Ureter (tissue), 1 donor: ENCODE measurements at places on chromosomes 1 and 21.

GRCh38 chr1:175857756-175858155 lies 114.4 kb upstream of the TNR start:
- no peak for DNase-seq

DNA sequence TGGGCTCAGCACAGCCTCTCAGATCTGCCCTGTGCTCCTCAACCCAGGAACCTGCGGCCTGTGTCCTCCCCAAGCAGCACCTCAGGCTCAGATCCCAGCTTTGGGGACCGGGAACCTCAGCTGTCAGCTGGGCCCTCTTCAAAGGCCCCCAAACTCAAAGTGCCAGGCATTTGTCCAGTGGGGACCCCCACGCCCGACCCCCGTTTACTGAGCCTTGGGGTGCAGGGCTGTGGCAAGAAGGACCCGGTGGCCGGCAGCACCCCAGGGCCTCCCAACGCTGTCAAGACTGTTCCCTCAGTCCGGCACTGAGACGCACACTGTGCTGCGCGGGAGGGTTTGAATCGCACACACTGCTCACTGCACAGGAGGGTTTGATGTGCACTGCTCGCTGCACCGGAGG lies 35.0 kb downstream of the MORN1 start:
- DNase-seq, result no peak

GRCh38 chr1:70043804-70044203 lies 161.6 kb downstream of the LRRC40 start:
- DNase-seq, result no peak

- peak; percentile 17 for DNase-seq
Observed at GRCh38 chr1:33177996-33178540, 3.8 kb downstream of the TRIM62 start.

DNA sequence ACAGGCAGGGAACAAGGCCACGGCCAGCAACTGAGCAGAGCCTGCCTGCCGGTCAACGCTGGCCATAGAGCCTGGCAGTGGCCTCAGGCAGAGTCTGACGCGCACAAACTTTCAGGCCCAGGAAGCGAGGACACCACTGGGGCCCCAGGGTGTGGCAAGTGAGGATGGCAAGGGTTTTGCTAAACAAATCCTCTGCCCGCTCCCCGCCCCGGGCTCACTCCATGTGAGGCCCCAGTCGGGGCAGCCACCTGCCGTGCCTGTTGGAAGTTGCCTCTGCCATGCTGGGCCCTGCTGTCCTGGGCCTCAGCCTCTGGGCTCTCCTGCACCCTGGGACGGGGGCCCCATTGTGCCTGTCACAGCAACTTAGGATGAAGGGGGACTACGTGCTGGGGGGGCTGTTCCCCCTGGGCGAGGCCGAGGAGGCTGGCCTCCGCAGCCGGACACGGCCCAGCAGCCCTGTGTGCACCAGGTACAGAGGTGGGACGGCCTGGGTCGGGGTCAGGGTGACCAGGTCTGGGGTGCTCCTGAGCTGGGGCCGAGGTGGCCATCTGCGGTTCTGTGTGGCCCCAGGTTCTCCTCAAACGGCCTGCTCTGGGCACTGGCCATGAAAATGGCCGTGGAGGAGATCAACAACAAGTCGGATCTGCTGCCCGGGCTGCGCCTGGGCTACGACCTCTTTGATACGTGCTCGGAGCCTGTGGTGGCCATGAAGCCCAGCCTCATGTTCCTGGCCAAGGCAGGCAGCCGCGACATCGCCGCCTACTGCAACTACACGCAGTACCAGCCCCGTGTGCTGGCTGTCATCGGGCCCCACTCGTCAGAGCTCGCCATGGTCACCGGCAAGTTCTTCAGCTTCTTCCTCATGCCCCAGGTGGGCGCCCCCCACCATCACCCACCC lies at the start of gene TAS1R3:
Gene TAS1R3, plus strand, starts transcription at position 213 of the 898 bp plus-strand sequence. Its CDS starts 66 bp downstream, at position 279.
- DNase-seq, result no peak

DNA sequence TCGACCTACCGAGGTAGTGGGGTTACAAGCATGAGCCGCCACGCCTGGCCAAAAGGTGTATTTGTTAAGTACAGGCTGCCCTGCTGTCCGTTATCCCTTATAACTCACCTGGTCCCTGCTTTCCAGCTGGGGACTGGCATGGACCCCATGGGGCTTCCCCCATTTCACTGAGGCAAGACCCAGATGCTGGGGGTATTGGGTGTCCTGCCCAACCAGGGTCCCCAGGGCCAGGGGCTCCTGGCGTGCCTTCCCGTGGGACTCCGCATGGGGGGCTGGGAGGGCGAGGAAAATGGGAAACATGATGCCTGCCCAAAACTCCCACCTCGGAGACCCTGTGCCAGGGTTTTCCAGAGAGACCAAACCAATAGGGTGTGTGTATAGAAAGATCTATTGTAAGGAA lies 64.4 kb downstream of the FAAP20 start:
- no peak for DNase-seq

GRCh38 chr1:185369786-185370185 lies 52.7 kb upstream of the IVNS1ABP start:
- DNase-seq, result no peak

DNA sequence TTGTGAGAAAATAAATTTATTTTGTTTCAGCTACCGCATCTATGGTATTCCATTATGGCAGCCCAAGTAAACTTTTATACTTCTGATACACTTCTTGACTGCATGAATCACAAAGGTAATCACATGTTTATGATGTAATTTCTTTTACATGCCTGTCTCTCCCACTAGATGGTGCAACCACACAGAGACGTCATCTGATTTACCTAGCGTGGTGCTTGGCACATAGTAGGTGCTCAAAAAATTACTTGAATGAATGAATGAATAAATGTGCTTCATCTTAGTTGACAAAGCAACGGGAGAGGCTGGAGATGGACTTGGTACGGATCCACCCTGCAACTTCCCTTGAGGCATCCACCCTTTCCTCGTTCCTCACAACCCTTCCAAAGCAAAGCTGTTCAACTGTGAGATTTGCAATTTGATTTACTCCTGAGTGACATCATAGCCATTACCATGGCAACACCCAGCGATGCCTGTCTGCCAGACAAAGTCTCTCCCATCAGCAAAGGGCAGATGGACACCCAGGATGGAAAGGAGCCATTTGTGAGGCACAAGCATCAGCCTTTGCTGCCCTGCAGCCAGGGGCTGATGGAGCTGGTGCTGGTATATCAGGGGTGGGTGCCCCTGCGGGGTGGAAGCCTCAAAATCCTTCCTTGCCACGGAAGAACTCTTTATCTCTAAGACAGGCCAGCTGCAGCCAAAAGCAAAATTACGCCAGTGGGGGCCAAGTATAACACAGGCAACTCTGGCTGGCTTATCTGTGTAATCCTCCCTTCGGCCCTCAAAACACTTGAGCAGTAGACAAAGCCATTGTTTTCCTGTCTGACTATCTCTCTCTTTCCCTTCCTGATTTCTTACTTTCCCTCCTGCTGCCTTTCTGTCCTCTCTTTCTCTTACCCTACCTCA lies 18.9 kb upstream of the VWA5B1 start:
- no peak for DNase-seq

GRCh38 chr1:203461717-203462116 lies 13.9 kb upstream of the PRELP start:
- no peak for DNase-seq

GRCh38 chr1:91883470-91883869 lies 2.5 kb downstream of the TGFBR3 start:
- DNase-seq, result no peak

DNA sequence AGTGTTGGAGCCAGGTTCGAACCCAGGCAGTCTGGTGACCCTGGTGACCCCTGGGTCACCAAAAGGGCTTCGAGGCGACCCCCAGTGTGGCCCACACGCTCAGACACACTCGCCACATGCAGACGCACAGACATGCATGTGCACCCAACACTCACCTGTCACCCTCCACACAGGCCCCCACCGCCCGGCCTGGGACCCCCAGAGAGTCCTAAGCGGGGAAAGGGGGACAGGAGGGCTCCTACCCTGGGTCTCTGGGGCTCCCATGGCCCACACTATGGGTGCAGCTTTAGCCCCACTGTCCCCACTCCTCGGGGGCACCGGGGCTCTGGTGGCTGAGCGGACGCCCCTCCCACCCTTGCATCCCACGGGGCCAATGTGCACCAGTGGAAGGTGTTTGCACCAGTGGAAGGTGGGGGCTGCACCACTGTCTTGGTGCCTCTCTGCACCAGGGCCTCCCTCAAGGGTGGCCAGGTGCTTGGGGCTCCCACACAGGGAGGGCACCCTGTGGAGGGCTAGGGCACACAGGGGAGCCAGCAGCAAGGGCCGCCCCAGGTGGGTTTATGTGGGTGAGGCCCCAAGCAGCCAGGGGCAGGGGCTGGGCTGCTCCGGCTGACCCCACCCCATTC lies 9.9 kb downstream of the CHD5 start:
- DNase-seq, result no peak

DNA sequence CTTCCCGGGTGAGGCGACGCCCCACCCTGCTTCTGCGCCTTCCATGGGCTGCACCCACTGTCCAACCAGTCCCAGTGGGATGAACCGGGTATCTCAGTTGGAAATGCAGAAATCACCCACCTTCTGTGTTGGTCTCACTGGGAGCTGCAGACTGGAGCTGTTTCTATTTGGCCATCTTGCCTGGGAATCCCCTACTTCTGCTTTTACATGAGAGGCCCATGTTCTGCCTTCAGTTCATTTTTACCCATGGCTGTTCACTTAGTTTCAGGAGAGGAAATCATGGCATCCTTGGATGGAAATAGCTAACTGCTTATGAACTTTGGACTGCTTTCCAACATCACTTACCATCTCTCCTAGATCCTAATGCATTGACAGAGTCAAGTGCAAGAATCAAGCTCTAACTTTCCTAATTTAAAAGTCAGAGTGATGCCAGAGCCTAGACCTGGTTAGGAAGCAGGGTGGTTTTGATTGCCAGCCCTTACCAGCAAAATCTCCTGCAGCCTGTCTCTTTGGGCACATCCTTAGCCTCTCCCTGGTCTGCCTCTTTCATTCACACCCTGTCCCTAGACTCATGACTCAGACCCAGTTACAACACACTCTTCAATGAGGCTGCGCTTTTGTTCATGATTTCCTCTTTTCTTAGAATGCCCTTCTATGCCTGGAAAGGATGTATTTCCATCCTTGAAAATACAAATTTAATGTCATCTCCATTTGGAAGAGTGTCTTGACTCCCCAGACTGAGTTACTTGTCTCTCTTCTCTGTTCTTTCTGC lies 137.2 kb downstream of the KCTD3 start:
- no peak for DNase-seq

GRCh38 chr1:86905875-86906274 lies 8.1 kb downstream of the SELENOF start:
- no peak for DNase-seq

DNA sequence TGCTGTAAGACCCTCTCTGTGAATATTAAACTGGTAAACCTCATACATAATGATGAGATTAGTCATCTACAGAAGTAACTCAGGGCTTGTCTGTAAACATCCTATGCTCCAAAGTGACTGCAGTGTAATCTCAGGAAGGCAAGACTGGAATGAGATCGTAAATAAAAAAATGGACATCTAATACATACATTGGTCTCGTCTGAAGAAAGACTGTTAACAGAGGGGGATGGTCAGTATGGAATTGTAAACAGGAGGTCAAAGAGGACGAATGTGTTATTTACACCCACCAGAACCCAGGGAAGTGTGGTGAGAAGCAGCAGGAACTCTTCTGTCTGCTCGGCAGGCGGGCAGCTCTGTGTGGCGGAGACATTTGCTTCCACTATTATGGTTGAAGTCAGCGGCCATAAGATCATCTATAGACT lies 51.4 kb downstream of the DISC1 start:
- no peak for DNase-seq

GRCh38 chr1:199701726-199702125 lies 325.8 kb upstream of the NR5A2 start:
- no peak for DNase-seq
